ENCODE measurements at places on chromosomes 1 and 21.

GRCh38 chr1:153395776-153396175 is 4.9 kb upstream of the S100A8 start:
- no peak for DNase-seq

DNA sequence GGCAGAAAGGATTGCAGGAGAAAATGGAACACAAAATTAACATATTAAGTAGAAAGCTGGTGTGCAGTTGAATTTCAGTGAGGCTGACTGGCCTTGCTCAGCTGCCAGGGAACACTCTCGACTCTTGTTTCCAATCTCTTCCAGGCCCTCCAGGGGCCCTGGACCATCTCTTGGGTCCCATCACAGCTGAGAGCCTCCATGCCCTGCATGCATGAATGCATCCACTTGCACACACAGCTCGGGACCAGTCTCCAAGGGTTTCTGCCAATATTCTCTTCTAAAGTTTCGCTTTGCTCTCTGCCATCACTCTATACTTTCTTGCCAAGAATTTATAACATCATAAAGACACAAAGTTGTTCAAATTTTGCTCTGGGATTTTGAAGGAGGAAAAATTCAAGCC is 200.3 kb downstream of the DSCAM start:
- no peak for DNase-seq

GRCh38 chr1:42947117-42947516 is 11.6 kb downstream of the SLC2A1 start:
- no peak for DNase-seq

GRCh38 chr1:234970401-234970730 is 158.3 kb downstream of the TOMM20 start:
- no peak for DNase-seq

- no peak for DNase-seq
Observed at GRCh38 chr1:89540406-89540970, 15.9 kb downstream of the LRRC8B start.
